ENCODE measurements at places on chromosomes 1 and 21. TPM values are rescaled to one million over a fixed set of nuclear protein-coding genes. Genes with fewer than 3 reads are reported as not detected.

The FAAH gene
- total RNA-seq = 1.4 TPM

The LRRC38 gene
- total RNA-seq = not detected

The CELA3B gene
- not detected for total RNA-seq

The CYP4A11 gene
- total RNA-seq = not detected

The RGS8 gene
- under 0.01 TPM for total RNA-seq

The DUSP23 gene
- 14.5 TPM for total RNA-seq

The RAB7B gene
- total RNA-seq = 13.6 TPM

The RGS4 gene
- total RNA-seq = 2.7 TPM

The NUF2 gene
- total RNA-seq = 1.6 TPM

The NBPF15 gene
- total RNA-seq = 41.5 TPM

The TMOD4 gene
- total RNA-seq = not detected

The SPRR2E gene
- not detected for total RNA-seq

The SLC16A4 gene
- 47.1 TPM for total RNA-seq

The SV2A gene
- 16.0 TPM for total RNA-seq

The TSTD1 gene
- total RNA-seq = 15.4 TPM

The MCOLN3 gene
- total RNA-seq = 6.9 TPM

The OR10Z1 gene
- total RNA-seq = not detected

The CLCA4 gene
- not detected for total RNA-seq

The SLC1A7 gene
- 2.4 TPM for total RNA-seq

The LCE2C gene
- not detected for total RNA-seq

The HRNR gene
- not detected for total RNA-seq

The FMO1 gene
- total RNA-seq = 0.16 TPM

The S100A14 gene
- total RNA-seq = 2.1 TPM

The PEX14 gene
- total RNA-seq = 9.8 TPM

The DENND2D gene
- 8.9 TPM for total RNA-seq

The KIAA1614 gene
- total RNA-seq = 7.9 TPM

The PIK3CD gene
- 2.6 TPM for total RNA-seq

The TFF3 gene
- 0.95 TPM for total RNA-seq

The UBL4B gene
- 0.09 TPM for total RNA-seq

The ZSWIM5 gene
- 0.32 TPM for total RNA-seq

The GSTM2 gene
- 43.5 TPM for total RNA-seq

The BMP8B gene
- total RNA-seq = under 0.01 TPM

The KMO gene
- total RNA-seq = not detected

The NSUN4 gene
- 9.8 TPM for total RNA-seq

The VWA1 gene
- 3.4 TPM for total RNA-seq

The TAS1R1 gene
- total RNA-seq = 0.17 TPM

The HPCAL4 gene
- total RNA-seq = not detected

The AUNIP gene
- 0.09 TPM for total RNA-seq

The LRRC39 gene
- 0.16 TPM for total RNA-seq

The FLG2 gene
- under 0.01 TPM for total RNA-seq

The NEGR1 gene
- total RNA-seq = 2.9 TPM

The TSPEAR gene
- total RNA-seq = not detected

The TTC39A gene
- total RNA-seq = 0.26 TPM

The VASH2 gene
- total RNA-seq = 1.1 TPM

The NUDT4B gene
- 5.5 TPM for total RNA-seq

The SLC6A17 gene
- total RNA-seq = 0.09 TPM

The GPR37L1 gene
- not detected for total RNA-seq

The HUNK gene
- under 0.01 TPM for total RNA-seq

The S100A5 gene
- total RNA-seq = 0.77 TPM

The GFI1 gene
- total RNA-seq = not detected

The MSH4 gene
- total RNA-seq = 0.52 TPM

The TAL1 gene
- total RNA-seq = not detected

The PCP4L1 gene
- not detected for total RNA-seq

The DAB1 gene
- total RNA-seq = 0.32 TPM

The PLA2G2F gene
- not detected for total RNA-seq
